A172 (cell line): ENCODE measurements at places on chromosomes 2 and 18.

- DNase-seq: no peak
These were observed 309.4 kb downstream of the PTPRM start for GRCh38 chr18:7876354-7877104.

DNA sequence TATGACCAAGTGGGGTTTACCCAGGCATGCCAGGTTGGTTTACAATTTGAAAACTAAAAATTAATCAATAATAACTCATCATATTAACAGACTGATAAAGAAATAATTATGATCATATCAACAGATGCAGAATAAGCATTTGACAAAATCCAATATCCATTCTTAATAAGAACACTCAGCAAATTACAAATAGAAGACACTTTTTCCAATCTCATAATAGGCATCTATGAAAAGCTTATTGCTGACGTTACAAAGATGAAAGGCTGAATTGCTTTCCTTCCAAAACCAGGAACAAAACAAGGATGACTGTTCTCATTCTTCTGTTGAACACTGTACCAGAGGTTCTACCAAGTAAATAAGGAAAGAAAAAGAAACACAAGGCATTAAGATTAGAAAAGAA, 55.1 kb upstream of the C2orf15 start:
- no peak for DNase-seq

DNA sequence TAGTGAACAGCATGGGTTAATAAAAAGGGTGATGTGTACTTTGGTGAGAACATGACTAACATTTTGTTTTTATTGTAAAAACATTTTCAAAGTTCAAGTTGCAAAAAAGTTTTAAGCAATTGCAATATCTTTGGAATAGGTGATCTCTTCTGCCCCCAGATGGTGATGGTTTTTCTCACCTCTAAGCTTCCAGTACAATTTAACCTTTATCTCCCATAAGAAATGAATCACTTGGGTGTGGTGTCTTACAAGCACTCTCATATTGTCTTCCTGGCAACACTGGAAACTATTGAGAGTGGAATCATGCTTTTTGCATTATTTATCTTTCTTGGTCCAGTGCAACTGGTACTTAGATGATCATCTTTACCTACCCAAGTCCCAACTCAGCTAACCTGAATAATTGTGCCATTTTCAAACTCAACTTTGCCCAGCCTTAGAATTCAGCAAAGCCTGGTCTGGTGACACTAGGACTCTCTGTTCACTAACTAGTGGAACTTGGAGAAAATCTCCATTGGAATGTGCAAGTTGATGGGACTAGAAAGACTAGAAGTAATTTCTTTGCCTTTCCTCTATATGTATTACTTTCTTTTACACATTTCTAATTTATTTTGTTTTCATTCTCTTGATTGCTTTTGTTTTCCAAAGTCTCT, 964.7 kb upstream of the ZEB2 start:
- DNase-seq: peak; percentile 83

GRCh38 chr2:237156031-237156856, 70.6 kb downstream of the COPS8 start:
- peak; percentile 72 for DNase-seq

DNA sequence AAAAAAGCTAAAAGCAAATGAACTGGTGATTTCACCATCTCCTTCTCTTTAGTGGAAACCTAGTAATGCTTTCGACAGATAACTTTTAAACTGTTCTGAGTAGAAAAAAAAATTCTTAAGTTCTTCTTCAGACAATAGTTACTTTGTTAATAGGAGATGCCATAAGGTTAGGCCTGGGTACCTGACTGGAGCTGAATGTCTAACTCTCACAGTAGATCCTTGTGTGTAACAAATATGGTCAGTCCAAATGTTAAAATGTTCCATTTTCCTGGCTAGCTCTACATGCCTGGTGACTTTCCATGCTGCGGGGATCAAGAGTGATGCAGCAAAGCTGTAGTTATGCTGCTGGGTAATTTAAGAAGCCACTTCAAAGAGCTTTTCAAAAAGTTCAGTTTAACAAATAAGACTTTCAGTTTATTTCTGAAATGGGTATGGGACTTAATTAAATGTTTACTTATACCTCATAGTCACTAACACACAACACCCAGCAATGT, 264.0 kb upstream of the SESTD1 start:
- DNase-seq: no peak
